ENCODE measurements at places on chromosomes 1 and 21.

GRCh38 chr1:70146488-70146887, 58.9 kb downstream of the LRRC40 start:
- no peak for DNase-seq

DNA sequence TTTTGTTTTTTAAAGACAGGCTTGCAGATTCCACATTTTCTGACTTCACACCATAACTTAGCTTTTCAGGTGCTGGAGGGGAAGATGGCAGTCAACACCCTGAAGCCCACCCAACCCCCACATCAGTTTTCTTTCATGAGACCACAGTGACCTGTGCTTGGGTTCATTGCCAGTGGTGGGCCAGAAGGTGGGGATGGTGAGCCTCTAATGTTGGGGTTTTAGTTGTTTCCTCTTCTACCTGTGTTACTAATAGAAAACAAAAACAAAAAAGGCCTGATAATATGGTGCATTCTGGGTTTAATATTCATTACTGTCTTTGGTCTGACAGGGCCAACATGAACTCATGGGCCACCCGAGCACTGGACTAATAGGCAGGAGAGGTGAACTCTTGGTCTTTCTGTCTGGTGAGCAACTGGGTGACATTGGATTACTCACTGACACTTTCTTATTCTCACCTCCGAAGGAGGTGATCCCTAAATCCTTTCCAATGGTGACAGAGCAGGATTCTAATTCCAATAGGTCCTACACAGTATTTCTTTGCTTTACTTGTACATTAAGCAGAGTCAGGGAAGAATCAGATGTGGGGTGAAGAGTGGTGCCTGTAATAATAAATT, 132.8 kb downstream of the CLIC6 start:
- DNase-seq = no peak

DNA sequence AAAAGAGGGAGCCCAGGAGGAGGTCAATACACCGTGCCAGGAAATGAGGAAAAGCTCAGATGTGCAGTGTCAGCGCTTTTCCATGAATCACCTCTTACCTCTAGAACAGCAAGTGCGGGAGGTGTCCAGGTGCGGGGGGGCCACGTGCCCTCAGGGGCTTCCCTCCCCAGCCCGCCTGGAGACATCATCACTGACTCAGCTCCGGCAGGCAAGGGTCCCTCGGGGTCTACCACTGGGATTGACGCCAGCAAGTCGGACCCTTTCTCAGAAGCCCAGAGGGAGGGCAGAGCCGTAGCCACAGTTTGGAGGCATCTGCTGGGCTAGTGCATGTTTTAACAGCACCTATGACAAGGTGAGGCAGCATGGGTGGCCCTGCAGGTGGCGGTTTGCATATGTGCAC, 67.4 kb upstream of the TRAPPC10 start:
- DNase-seq = no peak

- DNase-seq = no peak
Measured at GRCh38 chr1:21537511-21537931, 28.3 kb downstream of the ALPL start.

DNA sequence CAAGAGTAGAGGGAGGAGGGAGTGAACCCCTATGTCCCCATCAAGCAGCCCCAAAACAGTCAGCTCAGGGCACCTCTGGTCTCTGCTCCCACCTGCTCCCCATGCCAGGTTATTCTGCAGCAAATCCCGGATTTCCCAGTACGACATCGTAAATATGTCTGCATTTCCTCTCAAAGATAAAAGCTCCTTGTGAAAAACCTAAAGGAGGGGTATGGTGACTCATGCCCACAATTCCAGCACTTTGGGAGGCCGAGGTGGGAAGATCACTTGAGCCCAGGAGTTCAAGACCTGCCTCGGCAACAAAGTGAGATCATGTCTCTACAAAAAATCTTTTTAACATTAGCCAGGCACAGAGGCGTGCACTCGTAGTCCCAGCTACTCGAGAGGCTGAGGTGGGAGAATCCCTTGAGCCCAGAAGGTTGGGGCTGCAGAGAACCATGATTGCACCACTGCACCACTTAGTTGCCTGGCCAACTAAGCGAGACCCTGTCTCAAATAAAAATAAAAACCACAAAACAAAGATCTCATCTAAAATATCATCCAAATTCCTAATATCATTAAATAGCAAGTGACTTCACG, 7.1 kb downstream of the ACOT7 start:
- no peak for DNase-seq

- no peak for DNase-seq
Measured at GRCh38 chr1:19752083-19752696, 47.5 kb downstream of the TMCO4 start.

DNA sequence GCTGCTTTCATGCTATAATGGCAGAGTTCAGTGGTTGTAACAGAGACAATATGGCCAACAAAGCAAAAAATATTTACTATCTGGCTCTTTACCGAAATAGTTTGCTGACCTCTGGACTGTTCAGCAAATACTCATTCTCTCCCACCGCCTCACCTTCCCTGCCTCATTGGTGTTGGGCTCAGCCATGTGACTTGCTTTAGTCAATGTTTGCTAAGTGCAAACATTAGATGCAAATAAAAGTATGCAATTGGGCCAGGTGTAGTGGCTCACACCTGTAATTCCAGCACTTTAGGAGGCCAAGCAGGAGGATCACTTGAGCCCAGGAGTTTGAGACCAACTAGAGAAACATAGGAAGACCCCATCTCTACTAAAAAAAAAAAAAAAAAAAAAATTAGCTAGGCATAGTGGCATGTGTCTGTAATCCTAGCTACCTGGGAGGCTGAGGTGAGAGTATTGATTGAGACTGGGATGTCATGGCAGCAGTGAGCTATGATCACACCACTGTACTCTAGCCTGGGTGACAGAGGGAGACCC, 55.1 kb downstream of the RPL5 start:
- no peak for DNase-seq

- no peak for DNase-seq
Measured at GRCh38 chr21:42887326-42887725, 5.8 kb upstream of the NDUFV3 start.

DNA sequence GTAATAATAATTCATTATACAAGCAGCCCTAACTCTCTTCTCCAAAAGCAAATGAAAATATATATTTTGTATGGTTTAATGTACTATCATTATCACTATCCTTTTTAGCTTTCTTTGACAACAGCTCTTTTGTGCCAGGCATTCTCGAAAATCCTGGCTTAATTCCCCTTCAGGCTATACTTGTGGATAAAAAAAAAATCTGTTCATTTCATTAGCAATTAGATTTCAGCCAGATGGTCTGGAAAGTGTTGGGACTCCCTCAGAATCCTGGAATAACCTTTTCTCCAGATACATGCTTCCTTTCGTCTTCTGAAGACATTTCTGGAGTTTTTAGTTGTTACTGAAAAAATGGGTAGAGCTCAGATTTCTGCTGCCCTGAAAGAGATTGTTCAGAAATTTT, 83.4 kb upstream of the PLPPR4 start:
- DNase-seq = no peak

- DNase-seq = no peak
Measured at GRCh38 chr1:83882906-83883305, 116.0 kb downstream of the TTLL7 start.

DNA sequence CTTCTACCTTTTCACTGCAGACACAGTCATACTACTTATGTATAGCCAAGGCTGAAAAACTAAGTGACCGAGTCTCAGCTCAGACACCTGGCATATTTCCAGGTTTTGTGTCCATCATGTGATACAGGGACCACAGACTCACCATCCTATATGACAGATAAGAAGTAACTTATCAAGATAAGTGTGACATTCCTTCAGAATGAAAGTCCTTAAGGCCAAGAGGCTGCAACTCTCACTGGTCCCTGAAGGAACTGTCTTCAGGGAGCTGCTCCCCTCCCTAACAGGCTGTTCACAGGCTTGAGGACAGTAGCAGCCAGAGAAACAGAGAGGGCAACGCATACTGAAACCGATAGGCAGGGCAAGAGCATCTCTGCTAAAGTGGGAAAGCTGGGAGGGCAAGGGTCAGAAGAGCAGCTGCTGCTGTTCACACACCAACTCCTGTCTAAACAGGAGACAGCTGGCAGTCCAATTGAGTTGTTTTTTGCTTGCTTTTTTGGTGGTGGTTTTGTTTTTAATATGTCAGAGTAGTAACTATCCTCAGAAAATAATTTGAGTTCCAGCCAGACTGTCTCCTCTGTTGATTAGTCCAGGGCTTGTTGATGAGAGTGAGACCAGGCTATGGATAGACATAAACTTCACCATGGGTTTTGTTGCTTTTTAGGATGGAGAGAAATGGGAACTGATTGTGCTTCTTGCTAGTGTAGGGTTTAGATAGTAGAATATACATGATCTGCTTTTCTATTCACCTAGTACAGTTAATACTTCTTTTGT, 67.7 kb downstream of the MACF1 start:
- DNase-seq = no peak

DNA sequence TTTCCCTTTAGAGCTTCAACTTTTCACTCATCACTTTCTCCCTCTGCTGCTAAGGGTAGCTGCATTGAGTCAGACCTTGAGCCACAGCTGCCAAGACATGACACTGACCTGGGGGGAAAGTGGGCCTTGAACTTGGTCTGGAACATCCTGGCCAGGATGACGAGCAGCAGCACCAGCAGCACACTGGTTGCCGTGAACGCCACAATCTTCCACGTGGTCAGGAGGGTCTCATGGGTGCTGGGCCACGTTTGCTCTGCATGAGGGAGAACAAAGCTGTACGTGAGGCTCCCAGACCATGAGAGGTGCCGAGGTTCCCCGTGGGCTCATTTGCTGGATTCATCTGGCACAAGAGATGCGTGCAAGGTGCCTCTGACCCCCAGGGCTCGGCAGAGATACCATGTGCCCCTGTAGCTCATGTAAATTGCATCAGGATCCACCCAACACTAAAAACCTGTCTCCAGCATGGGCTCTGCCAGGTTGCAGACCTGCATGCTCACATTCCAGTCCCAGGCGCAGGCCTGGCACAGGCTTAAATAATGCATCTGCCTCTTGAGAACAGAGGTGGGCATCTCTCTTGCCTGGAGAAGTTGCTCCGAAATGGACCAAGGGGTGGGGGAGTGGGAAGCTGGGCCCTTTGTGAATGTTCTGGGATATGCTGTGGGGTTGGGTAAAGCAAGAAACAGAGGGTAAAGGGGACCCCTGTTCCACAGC, 84.6 kb upstream of the TLR5 start:
- no peak for DNase-seq

GRCh38 chr1:94531664-94532063, 9.9 kb downstream of the F3 start:
- no peak for DNase-seq

DNA sequence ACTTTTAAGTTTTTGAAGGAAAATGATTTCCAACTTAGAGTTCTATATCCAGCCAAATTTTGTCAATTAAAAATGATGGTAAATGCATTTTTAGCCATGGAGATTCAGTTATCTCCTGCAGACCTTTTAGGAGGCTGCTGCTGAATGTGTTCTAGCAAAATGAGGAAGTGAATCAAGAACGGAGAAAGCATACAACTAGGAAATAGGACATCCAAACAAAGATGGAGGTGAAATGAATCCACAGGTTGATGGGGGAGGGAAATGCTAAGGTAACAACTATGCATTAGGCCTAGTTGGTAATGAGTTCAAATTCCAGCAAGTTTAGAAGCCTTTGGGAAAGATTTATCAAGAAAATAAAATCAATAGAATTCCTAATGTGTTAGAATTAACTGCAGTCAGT, 80.5 kb downstream of the FNBP1L start:
- no peak for DNase-seq

GRCh38 chr21:27206368-27206982, 239.6 kb upstream of the ADAMTS5 start:
- no peak for DNase-seq

GRCh38 chr1:67700692-67701410, 15.8 kb downstream of the GADD45A start:
- no peak for DNase-seq

- no peak for DNase-seq
Measured at GRCh38 chr1:218969006-218969405, 204.7 kb upstream of the LYPLAL1 start.

DNA sequence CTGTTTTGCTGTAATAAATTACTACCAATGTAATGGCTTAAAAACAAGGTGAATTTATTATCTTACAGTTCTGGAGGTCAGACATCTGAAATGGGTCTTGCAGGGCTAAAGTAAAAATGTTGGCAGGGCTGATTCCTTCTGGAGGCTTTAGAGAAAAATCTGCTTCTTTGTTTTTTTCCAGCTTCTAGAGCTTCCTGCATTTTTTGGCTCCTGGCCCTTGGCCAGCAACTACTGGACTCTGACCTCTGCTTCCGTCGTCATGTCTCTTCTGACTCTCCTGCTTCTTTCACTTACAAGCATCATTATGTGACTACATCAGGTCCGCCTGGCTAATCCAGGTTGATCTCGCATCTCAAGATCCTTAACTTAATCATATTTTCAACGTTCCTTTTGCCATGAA, 350.9 kb downstream of the S1PR1 start:
- no peak for DNase-seq

DNA sequence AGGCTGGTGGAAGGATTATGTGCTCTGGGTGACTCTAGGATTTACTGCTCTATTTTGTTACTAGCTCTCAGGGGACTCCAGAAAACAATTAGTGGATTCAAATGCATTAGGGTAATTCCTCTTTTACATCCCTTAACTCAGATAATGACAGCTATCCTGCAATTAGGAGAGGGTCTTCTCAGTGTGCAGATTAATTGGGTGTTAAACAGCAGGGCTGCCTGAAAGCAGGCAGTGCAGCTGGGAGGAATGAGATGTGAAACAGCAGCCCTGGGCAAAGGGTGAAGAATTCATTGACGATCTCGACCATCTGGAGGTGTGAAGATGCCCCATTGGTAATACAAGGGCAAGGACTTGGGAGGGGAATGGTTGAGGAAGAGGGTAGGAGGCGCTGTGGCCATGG, 66.1 kb downstream of the HTR6 start:
- DNase-seq = no peak

DNA sequence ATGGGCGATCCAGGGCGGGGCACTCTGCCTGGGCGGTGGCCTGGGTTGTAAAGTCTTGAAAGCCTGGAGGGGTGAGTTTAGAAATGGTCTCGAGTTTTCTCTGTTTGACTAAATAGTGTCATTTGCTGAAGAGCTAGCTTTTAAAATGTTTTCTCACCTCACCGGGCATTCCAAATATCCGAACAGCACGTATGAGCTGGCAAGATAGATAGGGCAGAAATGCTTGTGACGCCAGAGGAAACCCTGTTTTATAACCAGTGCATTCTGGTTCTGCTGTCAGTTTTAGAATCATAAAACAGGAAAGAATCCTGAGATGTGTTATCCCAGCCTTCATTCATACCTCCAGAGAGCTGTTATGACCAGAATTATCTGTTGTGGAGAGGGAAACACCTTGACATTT, 725 bp downstream of the RTCA start:
- DNase-seq = no peak

- DNase-seq = no peak
Measured at GRCh38 chr1:47545912-47546483, 108.2 kb downstream of the FOXD2 start.

Measured in activated naive CD4-positive, alpha-beta T cell (primary cell).